CD4-positive, alpha-beta T cell treated with Interleukin-1 beta for 1 hour (primary cell): ENCODE measurements at places on chromosomes 1 and 21.

- no peak for DNase-seq
Observed at GRCh38 chr1:47901001-47901575, 96.1 kb downstream of the TRABD2B start.

DNA sequence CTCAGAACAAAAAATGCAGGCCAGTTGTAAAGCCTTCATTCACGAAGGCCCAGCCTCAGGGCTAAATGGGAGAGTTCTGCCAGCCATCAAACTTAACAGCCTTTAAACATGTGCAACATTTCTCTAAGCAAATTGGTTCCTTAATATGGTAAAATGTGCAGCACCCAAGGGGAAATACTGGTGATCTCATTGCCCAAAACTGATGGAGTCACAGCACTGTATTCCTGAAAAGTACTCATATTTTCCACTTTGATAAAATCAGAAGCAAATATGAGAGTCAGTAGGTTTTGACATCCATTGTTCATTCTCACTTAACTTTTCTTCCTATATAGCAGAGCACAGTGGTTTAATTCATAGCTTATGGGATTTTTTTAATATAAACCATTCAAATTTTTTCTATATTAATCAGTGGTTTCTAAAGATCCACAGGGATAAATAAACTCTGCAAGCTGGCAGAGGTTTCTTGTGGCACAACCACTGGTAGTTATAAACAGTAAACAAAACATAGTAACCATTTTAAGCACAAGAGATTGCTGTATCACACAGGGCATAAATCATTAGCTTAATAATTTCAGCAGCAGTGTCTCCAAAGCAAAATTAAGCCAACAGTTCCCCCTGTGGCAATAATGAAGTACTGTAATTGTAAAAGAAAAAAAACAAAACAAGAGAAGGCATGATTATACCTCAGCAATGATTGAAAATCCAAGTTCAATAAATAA lies 106.9 kb upstream of the LYPLAL1 start:
- no peak for DNase-seq

- no peak for DNase-seq
Observed at GRCh38 chr21:34560609-34561008, 48.6 kb upstream of the KCNE1 start.

DNA sequence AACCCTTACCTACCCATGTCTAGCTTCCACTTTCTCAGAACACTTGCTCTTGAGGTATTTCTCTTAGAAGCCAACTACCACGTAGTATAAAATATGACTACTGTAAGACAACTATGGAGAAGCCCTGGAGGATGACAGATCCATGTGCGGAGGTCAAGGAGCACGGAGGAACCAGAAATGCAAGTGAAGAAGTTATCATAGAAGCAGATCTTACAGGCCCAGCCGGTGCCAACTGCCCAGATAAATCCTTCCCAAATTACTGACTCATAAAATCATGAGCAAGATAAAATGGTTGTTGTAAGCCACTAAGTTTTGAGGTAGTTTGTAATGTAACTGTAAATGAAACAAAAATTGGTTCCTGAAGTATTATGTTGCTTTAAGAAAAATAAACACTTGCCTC lies 12.6 kb downstream of the GTF2B start:
- DNase-seq: no peak

- DNase-seq: no peak
Observed at GRCh38 chr1:39976732-39977131, 21.8 kb downstream of the MFSD2A start.
